ENCODE measurements at places on chromosomes 16 and 17.

DNA sequence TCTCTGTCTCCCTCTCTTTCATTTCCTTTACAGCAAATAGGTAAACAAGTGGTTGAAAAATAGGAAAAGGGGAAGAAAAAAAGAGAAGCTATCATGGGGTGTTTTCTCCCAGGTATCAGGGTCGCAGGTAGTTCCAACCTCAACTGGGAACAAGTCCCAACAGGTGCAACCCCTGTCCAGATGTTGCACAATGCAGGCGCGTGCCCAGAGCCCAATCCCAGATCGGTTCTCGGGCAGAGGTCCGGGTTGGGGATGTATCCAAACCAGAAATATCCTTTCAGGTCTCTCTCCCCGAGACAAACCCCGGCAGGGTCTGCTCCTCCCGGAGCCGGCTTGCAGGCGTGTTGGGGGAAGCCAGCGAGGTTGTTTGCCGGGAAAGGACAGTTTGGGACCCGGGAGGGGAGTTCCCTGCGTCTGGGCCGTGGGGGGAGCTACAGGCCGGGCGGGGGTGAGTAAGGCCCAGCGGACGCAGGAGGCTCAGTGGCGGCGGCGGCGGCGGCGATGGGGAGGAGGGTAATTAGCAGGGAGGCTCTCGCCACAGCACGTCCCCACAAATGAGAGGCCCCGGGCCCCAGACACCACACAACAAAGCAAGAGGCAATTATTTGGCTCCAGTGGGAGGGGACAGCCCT, 21.2 kb upstream of the SP6 start:
- no peak for DNase-seq

DNA sequence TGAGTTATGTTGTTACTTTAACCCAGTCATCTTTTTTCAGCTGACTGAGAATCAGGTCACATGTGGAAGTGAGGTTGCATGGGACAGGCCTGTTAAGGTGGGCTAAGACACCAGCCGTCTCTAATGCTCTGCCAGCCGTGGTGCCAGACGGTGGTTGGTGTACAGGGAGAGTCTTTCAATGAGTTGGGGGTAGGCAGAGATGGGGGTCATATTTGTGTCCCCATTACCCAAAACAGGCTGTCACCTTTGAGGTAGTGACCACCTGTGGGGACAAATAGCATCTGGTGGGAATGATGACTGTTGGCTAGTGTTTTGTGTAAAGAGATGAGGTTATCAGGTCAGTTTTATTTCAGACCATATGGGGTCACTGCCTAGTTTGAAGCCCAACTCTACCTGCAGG, 1.8 kb downstream of the RPL38 start:
- no peak for DNase-seq

DNA sequence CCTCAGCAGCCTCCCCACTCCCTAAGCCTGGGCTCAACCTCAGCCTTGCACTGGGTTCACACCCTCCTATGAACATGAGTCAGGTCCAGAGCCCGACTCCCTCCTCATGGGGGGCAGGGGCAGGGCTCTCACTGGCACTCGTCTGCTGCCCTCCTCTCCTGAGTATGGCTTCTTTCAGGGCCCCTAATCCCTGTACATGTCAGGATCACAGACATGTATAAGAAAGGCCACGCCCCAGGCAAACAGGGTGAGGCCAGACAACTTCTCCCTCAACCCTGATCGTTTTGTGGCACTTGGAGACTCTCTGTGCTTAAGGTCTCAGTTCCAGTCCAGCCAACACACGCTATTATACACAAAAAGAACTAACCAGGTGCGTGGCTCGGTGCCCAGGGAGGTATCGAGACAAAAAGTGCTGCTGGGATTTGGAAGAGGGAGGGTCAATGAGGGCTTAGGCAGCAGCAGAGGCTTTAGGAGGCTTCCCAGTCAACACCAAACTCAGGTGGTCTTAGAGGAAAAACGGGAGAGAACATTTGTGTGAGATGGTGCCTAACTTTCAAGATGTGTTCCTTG, 45.2 kb downstream of the CMTM3 start:
- DNase-seq = no peak

GRCh38 chr17:16007439-16007838, 7.8 kb downstream of the TTC19 start:
- DNase-seq = no peak

- no peak for DNase-seq
Observed at GRCh38 chr17:263271-263670, 81.8 kb upstream of the DOC2B start.

DNA sequence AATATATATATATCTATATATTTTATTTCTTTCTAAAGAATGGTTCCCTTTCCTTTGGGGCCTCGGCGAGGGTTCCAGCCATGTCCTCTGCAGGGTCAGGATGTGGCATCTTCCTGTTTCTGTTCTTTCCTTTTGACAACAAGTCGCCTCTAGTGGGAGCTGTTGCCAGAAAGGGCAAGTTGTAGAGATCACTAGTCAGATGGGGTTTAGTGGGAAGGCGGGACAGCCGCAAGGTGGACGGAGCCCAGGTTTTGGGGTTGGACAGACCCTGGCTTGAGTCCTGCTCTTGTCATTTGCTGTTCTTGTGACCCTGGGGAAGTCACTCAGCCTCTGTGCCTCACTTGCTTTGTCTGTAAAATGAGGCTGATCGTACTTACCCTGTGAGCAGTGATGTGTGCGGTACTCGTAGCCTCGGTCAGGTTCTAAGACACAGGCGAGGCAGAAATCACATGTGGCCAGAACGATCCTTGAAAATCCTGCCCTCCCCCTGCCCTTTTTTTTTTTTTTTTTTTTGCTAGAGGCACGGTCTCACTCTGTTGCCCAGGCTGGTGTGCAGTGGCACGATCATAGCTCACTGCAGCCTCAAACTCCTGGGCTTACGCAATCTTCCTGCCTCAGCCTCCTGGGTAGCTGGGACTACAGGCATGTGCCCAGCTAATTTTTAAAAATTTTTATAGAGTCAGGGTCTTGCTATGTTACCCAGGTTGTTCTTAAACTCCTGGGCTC, 80.1 kb downstream of the ABCC6 start:
- no peak for DNase-seq

- DNase-seq = no peak
Observed at GRCh38 chr17:55770196-55770870, 19.5 kb downstream of the PCTP start.

DNA sequence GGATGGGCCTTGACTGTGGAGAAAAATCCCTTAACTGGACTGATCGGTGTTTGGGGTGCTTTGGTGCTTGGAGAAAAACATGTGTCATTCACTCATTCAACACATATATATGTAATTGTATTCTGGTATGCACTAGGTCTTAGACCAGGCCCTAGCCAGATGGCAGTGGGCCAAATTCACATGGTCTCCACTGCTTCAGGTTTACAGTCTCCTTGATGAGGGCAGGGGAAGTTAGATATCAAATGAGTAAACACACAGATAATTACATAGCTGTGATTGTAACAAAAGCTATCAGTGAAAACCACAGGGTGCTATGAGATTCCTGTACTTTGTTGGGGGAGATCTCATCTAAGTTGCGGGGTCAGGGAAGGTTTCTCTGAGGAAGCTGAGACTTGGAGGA, 78.8 kb downstream of the WWP2 start:
- DNase-seq = no peak
